ENCODE measurements at places on chromosomes 6 and 20.

DNA sequence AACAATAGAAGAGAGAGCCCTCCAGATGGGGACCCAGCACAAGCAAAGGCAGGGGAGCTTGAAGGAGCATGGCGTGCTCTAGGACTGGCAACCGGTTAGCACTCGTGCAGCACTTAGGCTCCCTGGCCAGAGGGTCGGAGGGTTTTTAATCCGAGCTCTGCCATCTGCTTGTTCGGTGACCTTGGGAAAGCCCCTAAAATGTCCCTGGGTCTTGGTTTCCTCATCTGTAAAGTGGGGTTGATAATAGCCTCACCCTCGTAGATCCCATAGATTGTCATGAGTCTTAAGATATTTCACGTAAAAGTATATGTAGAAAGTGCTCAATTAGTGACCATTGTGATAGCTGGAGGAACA, 16.6 kb upstream of the HCK start:
- no peak for DNase-seq

DNA sequence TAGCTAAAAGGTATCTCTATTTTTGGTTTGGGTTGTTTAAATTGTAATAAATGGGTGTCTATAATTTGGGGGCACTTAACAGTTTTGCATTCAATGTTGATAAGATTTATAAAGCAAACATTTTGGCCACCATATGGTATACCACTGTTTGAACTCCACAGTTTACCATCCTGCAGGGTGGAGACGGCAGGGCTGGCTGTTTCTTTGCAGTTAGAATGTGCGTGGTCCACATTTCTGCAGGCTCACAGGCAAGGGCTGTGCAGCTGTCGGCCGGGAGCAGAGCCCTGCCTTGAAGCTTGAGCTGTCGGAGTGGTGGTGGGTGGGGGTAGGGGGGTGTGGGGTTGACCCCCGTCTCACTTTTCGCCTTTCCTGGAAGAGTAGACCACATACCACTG, 135.9 kb downstream of the CDH4 start:
- no peak for DNase-seq

DNA sequence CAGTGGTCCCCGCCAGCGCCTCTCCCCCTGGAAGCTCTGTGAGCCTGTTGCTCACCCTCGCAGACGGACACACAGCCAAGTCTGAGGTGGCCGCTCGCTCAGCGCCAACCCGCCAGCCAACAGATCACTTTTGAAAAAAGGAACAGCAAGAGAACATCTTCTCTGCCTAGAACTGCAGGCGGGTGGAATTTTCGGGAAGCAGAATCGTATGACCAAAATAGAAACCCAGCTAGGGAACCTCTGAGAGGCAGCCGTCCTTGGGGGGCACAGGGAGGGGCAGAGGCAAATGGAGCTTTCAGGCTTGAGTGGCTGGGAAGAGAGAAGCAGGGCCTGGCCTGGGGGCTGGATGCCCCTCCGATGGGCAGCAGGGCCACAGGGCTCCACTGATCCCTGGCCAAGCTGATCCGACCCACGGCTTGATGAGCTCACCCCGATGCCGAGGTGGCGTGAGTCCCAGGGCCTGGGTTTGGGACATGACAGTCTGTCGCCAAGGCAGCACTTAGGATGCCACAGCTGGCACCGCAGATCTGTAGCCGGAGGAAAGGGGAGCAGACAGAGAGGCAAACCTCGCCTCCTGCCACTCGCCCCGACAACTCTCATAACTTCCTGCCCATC, 9.8 kb downstream of the NFATC2 start:
- DNase-seq = no peak

GRCh38 chr20:13119583-13119982, 101.5 kb upstream of the ISM1 start:
- DNase-seq = peak; percentile 18

DNA sequence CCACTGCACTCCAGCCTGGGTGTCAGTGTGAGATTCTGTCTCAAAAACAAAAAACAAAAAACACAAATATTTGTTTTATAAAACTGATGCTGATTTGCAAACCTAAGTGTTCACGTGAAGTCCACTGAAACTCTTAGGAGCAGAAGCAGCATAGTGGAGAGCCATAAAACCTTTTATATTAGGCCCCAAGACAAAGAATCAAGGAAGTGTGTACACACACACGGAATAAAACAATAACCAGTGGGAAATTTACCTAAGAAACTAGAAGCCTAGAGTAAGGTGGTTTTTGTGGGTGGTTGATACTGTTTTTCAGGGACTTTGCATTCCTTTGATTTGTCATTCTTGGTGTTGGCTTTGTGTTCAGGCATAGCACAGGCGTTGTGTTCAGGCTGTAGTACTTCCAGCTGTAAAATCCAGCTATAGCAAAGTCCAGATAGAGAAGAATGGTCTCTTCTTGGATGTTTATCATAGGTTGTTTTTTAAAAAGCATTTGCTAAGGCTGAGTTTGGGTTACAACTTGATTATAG, 61.3 kb downstream of the ATRN start:
- no peak for DNase-seq

DNA sequence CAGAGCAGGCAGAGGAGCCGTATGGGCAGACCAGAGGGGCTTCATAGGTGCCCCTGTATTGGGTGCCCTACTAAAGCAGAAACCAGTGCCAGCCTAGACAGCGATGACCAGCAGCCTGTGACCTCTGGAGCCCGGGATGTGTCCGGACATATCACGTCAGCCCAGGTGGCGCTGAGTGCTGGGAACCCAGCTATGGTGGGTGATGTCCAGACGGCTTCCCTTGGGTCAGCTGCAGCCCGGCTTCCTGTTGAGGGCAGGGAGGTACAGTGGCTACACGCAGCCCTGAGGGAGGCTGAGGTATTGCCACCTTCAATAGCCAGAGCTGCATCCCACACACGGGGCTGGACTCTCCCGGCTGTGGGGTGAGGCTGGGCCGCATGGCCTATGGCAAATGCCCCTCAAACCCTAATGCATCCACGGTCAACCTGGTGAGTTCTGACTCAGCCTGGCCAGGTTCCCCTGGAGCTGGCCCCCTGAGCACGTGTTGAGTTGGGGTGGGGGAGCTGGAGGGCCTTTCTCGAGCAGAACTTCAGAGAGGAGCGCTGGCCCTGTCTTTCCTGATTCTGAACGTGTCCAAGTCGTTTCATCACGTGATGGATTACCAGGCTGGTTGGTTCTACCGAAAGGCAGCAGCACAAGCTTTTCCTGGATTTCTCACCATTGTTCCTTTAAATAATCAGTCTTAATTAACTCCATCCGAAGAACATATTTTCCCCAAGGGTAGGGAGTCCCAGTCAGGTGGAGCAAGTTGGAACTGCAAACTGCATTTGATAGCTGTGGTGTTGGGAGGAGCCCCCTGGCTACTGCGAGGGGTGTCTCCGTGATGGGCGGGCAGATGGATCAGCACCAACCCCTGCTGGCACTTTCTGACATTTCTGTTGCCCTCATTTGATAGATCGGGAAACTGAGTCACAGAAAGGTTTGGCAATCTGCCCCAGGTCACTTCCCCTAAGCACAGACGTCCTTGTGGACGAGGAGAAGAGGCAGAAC, 7.1 kb upstream of the MYT1 start:
- DNase-seq = no peak

GRCh38 chr6:131615275-131615674, 12.8 kb downstream of the MED23 start:
- no peak for DNase-seq

DNA sequence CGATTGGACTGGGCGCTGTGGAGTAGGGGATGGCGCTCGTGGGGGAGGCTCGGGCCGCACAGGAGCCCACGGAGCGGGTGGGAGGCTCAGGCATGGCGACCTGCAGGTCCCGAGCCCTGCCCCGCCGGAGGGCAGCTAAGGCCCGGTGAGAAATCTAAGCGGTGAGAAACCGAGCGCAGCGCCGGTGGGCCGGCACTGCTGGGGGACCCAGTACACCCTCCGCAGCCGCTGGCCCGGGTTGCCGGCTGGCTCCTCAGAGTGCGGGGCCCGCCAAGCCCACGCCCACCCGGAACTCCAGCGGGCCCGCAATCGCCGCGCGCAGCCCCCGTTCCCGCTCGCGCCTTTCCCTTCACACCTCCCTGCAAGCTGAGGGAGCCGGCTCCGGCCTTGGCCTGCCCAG, 59.7 kb upstream of the MYLIP start:
- no peak for DNase-seq

DNA sequence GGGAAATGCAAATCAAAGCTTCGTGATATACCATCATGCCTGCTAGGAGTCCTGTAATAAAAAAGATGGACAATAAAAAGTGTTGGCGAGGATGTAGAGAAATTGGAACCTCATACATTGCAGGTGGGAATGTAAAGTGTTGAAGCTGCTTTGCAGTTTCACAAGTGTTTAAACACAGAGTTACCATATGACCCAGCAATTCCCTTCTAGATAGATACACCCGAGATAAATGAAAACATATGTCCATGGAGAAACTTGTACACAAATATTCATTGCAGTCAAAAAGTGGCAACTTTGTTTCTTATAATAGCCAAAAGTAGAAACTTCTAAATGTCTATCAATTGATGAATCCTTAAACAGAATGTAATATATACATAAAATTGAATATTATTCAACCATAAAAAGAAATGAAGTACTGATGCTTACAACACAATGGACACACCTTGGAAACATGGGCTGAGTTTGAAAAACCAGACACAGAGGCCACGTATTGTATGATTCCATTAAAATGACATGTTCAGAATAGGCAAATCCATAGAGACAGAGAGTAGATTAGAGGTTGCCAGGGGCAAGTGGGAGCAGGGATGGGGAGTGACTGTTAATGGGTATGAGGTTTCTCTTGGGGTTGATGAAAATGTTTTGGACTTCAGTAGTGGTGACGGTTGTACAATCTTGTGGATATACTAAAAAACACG, 20.8 kb upstream of the ERVFRD-1 start:
- no peak for DNase-seq

GRCh38 chr6:141562186-141562811, 570.4 kb upstream of the GJE1 start:
- DNase-seq = peak; percentile 18

- no peak for DNase-seq
Observed at GRCh38 chr20:3378138-3378537, 29.3 kb downstream of the DNAAF9 start.

DNA sequence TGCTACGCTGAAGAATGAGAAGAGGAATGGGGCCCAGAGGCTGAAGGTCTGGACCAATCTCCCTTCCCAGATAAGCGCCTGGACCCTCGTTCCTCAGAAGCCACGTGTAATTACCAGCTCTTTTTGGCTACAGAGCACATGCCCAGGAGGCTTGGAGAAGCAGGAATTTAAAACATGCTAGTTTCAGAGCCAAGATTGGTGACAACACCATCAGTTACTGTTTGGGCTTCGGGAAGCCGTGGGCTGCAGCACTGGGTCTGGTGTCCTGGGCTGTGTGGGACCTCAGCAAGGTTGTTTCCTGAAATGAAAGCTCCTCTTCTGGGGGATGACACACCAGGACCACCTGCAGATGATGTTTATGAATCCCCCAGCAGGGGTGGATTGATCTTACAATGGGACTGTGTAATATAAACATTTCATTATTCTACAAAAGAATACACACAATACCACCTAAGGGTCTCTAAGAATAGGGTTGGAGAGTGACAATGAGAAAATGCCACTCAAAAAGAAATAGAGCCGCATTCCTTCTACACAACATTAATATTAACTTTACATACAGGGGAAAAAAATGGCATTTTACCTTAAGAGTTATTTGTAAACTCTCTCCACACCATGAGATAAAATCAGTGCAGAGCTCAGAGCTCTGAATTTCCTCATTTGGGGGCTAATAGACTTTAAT, 207.8 kb upstream of the FOXQ1 start:
- no peak for DNase-seq

GRCh38 chr6:92522589-92522988, 896.8 kb downstream of the EPHA7 start:
- no peak for DNase-seq

- no peak for DNase-seq
Observed at GRCh38 chr6:148328876-148329555, 13.6 kb upstream of the SASH1 start.

DNA sequence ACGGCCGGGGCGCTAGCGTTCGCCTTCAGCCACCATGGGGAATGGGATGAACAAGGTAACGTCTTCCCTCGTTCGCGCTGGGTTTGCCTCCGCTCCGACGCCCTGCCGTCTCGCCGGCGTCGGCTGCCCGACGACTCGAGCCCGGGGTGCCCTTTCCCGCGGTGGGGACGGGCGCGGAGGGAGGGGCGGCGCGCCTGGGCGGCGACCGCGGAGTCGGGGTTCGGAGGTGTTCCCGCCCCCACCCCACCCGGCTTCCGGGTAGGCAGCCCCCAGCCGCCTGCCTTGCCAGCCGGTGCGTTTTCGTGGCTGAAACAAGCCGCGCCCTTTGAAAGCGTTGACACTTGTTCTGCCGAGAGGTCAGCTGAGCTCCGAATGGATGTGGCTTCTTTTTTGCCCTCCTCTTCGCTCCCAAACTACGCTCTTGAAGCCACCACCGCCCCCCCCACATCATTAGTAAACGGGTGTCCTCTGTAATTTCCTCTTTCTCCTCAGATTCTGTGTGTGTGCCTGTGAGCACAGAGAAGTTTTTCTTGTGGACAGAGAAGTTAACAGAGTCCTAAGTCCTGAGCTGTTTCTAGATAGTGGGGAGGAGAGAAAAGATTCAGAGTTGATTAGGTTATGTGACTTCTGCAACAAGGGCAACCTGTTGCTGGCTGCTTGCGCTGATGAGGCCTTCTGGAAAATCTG, 362 bp downstream of the DUSP22 start:
- peak; percentile 83 for DNase-seq

- no peak for DNase-seq
Observed at GRCh38 chr6:53279293-53279692, 69.5 kb downstream of the ELOVL5 start.

DNA sequence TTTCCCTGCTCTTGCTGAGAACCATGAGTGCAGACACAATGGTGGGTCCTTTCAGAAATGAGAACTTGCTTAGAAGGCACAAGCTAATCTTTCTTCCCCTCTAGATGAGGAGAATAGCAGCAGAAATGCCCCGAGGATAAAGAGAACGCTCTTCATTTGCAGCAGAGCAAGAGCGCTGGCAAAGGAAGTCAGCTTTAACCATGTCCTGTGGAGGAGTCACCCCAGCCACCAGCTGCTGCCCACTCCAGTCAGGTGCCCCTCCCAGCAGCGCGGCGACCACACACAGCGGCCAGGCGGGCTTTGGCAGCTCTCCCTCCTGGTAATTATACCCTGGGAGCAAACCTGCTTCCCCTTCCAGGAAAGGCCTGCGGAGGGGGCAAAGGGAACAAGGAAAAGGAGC, 42.4 kb upstream of the EMILIN3 start:
- no peak for DNase-seq

GRCh38 chr20:47544240-47544639, 42.6 kb downstream of the NCOA3 start:
- no peak for DNase-seq

DNA sequence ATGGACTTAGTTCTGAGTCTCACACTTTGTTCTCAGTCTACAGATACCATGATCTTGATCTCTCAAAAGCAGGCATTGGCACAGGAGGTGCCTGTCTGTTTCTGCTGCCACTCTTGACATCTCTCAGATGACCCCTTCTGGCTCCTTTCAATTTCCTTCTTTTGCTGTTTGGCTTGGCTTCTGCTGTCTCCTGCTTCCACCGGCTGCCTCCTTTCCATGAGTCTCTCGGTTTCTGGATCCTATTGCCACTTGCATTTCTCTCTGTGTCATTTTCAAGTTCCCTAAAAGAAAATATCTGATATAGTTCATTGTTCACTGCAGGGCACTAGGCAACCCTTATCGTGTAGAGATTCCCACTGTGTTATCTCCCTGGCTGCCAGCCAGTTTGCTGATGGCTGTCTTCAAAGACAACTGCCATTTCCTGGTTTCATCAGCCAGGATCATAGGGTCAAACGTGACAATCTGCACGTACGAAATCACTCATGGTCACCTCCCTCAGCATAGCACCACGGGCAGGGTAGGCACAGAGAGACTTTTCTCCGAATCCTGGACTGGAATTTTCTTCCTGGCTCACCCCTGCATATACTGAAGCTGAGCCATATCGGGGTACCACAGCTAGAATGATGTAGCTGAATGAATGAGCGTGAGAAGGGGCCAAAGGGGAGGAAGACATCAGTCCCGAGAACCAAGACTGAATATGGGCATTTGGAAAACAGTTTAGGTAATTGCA, 144.6 kb upstream of the TMEM170B start:
- DNase-seq = no peak

Measured in stimulated activated naive CD8-positive, alpha-beta T cell treated with anti-CD3 and anti-CD28 coated beads, Interleukin-15, Interleukin-2, amounts not matched to agents 100 U/mL and 50 U/mL, for 24 hours (primary cell).